ENCODE measurements at places on chromosomes 5 and 9.

DNA sequence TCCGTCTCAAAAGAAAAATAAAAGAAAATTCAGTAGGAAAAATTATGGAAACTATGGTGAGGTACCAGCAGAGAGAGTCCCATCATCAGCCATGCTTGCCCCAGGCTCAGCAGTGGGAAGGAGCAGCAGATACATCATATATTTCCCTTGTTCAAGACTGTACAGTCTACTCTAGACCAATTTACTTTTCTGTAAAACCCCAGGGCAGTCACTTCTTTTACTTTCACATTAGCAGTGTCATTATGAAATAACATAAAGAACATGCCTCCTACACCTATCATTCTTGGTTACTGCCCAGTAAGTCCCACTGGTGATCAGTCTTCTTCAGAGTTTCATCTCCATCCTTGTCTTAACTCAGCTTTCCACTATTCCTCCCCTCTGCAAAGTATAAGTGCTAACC, 1145.0 kb downstream of the MAT2B start:
- no peak for DNase-seq

- peak; percentile 6 for DNase-seq
Measured at GRCh38 chr5:132012371-132013005, 1.0 kb upstream of the ACSL6 start.

DNA sequence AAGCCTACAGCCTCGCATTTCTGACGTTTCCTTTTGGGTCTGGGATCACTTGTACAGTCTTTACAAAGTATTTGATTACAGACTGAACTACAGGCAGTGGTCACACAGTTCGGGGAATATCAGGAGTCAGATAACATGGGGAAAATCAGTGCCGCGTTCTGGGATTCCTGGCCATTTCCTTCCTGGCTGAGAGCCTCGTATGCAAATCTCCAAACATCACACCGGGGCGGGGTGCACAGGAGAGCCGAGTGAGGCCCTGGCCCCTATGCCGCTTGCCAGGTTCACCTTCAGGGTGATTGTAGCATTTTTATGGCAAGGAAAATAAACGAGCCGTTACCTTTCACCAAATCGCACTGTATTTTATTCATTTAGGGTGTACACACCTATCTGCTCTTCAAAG, 29.6 kb upstream of the SLC9A3 start:
- no peak for DNase-seq

DNA sequence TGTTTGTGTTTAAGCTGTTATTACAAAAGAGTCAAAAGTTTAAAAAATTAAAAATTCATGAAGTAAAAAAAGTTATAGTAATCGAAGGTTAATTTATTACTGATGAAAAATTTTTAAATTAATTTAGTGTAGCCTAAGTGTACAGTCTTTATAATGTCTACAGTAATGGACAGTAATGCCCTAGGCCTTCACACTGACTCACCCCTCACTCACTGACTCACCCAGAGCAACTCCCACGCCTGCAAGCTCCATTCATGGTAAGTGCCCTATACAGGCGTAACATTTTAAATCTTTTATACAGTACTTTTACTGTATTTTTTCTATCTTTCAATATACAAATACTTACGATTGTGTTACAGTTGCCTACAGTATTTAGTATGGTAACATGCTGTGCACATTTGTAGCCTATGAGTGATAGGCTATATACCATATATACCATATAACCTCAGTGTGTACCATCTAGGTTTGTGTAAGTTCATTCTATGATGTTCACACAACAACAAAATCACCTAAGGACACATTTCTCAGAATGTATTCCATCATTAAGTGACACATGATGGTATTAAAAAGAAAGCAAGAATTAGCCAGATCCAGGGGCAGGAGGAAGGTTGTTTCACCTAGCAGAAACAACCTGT, 40.1 kb downstream of the DCAF10 start:
- no peak for DNase-seq

- no peak for DNase-seq
Measured at GRCh38 chr5:54884195-54884536, 101.2 kb downstream of the ESM1 start.

DNA sequence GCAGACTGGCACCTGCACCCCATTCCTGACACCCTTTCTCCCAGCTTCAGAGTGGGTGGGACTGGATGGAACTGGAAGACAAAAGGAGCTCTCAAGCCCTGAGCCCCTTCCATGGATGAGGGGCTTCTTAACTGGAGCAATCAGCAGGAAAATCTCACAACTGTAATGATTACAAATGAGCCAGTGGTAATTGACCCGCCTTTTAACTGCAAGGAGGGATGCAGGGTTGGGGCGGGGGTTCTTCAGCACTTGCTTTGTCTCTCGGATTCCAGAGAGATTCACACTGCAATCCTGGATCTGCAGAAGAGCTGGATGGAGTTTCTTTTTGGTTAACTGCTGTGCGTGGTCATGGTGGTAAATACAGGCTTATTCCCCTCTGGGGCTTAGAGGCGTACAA, 160.1 kb upstream of the SHB start:
- DNase-seq = no peak

DNA sequence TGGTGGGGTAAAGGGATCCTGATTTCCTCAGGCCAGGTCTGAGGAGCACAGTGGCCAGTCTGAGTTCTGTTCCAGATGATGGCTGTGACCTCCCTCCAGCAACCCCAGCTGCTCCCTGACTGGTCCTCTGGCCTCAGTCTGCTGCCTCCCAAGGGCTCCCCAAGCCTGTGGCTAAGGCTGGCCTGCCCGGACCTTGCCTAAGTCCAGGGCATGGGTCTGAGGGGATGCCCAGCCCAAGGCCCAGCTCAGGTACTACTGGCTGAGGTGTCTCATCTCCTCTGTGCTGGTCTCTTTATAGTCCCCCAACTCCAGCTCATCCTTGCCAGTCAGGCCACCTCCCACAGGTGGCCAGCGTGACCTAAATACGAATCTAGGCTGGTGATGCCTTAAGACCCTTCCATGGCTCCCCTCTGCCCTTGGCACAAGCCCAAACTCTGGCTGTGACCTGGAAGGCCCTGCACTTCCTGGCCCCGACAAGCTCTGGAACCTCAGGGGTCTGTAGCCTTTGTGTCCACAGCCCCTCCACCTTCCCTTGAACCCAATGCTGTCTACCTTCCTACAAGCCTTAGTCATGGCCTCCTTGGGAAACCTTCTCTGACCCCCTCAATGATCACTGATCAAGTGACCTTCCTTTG, 9.8 kb downstream of the KIF12 start:
- DNase-seq = no peak

- DNase-seq = no peak
Measured at GRCh38 chr5:151094852-151095245, 14.0 kb upstream of the TNIP1 start.

- no peak for DNase-seq
Measured at GRCh38 chr9:100227636-100228035, 125.1 kb downstream of the TEX10 start.
